ENCODE measurements at places on chromosomes 7 and 10.

- no peak for DNase-seq
Measured at GRCh38 chr7:145860809-145861208, 255.8 kb upstream of the CNTNAP2 start.

DNA sequence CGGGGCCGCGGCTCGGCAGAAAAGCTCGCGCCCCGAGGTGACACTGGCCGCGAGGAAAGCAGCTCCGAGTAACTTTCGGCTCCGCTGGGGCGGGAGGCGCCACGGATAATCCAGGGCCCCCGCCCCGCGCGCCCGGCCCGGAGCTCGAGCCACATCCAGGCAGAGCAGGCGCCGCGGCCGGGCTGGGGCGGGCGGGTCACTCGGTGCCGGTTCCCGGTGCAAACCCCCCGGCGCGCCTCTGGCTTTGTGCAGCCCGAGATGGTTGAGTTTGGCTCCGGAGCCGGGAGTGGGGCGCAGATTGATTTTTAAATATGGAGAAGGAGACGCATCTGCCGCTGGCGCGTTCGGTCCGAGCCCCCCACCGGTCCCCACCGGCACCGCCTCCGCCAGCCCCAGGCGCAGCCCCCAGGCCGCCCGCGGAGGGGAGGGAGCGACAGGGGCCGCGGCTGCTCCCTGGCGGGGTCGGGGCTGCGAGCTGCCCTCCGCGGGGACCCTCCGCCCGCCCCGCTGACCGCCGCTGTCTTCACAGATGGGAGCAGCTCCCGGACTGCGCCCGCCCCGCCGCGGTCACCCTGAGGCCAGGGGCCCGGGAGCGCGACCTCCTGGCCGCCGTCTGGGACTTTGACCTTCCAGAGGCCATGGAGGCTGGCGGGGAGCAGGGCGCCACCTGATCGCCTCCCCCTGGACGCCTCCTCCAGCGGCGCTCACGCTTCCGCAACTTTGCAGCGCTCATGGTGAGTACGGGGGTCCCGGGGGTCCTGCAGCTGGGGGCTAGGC lies 643 bp downstream of the ADGRA1 start:
- no peak for DNase-seq

DNA sequence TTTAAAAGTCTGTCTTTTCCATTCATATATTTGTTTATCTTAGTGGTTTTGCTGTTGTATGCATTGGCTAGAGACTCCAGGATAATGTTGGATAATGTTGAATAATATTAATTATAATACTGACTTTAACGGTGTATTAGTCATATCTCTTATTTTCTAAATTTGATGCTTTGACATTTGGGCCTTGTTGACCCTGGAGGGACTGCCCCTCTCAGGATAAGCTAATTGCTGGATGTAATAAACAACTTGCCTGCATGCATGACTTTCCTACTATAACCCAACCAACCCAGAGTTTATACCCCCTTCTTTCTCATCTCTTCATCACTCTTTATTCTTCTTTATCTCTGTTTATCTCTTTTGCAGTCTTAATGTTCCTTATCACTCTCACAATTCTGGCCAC lies 90.9 kb upstream of the ABI1 start:
- DNase-seq = no peak

- no peak for DNase-seq
Measured at GRCh38 chr7:46754140-46754720, 827.7 kb downstream of the TNS3 start.

DNA sequence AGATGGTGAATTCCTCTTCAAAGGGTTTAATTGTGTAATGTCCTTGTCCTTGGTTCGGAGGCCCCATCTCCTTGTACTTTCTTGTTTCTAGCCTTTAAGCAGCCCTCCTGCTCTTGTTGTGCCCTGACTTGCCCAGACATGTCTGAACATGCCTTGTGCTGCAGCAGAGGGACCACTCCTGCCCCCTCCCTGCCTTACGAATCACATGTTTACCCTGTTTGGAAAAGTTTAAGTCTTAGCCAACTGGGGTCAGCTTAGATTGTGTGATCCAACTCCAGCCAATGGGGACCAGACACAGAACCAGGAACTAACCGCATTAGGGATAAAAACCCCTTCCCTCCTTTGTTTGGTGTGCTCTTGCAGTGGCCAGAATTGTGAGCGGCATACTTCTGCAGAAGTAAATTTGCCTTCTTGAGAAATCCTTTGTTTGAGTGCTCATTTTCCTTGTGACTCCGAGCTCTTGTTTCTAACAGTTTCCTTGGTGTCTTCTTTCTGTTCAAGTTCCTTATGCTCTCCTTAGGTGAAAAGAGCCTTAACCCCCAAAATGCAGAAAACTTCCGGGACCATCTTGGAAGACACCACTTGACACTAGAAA lies 29.4 kb downstream of the CLRN3 start:
- DNase-seq = no peak

- no peak for DNase-seq
Measured at GRCh38 chr7:155593461-155594162, 47.3 kb upstream of the CNPY1 start.

DNA sequence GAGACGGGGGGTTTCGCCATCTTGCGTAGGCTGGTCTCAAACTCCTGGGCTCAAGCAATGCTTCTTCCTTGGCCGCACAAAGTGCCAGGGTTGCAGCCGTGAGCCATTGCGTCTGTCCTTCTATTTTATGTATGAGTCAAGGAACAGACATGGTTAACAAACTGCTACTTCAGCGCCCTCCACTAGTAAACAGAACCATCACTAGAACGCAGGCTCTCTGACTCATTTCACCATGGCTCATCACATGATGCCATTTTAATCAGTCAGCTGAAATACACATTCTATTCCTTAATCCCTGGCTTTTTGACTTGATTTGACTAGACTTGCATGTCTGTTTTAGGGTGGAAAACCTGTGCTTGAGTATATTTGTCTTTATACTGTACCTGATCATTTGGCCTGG lies 41.3 kb downstream of the CELF2 start:
- DNase-seq = no peak

DNA sequence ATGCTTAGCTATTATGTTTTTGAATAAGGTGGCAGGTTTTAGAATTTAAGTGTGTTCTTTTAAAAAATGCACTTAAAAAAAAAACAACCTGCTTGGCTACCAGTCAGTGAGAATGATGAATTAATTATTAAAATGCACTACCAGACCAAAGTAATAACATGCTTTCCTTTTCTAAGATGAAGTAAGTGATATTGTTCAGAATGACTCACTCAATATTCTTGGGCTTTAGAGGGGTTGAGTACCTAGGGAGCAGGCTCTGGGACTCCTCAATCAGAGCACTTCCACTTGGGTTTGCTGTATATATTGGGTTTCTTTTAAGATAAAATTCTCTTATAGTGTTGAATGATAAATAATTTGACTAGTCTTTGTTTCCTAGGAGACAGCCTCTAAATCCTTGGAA lies 8.6 kb downstream of the STAM start:
- DNase-seq = peak; percentile 41

DNA sequence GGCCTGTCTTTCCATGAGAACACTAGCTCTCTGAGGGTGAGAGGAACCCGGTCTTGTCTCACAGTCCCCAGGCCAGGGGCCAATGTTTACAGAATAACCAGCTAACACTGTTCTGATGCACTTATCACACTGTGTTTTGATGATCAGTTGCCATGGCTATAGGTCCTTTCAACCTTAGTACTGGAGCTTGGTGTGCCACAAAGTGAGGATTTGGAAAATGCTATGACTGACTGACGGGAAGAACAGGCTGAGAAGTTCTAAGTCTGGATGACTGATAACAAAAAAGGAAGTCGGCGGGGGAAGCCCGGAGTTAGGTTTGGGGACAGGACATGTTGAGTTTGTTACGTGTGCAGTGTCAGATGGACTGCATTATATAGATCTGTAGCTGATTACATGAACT lies 141.8 kb downstream of the CTTNBP2 start:
- no peak for DNase-seq

GRCh38 chr7:118264836-118265235 lies 40.3 kb downstream of the ANKRD7 start:
- no peak for DNase-seq

DNA sequence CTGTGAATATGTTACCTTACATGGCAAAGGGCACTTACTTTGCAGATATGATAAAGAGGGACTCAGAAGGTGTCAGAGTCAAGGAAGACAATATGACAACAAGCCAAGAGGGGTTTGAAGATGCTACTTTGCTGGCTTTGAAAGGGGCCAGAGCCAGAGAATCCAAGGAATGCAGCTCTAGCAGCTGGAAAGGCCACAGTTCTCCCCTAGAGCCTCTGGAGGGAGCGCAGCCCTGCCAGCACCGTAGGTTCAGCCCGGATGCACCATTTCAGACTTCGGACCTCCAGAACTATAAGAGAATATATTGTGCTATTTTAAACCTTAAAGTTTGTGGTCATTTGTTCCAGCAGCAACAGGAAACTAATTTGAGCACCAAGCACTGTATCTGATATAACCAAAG lies 32.9 kb upstream of the WDR11 start:
- no peak for DNase-seq

- no peak for DNase-seq
Measured at GRCh38 chr10:129704786-129705525, 237.9 kb downstream of the MGMT start.

DNA sequence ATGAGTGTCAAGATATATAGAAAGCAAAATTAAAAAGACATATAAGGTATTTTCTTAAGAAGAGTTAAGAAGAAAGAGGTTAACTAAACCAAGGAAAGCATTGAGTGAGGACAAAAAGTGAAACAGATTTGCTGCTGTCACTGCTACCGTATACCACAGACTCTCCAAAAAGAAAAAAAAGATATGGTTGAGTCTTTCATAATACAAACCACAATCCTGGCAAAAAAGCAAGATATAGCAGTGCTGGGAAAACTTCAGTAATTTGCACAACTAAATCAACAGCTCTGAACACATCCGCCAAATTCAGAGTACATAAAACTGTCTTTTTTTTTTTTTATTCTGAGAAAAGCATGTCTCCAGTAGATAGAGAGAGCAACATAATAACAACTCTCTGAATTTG lies 114.7 kb downstream of the ETV1 start:
- DNase-seq = no peak

DNA sequence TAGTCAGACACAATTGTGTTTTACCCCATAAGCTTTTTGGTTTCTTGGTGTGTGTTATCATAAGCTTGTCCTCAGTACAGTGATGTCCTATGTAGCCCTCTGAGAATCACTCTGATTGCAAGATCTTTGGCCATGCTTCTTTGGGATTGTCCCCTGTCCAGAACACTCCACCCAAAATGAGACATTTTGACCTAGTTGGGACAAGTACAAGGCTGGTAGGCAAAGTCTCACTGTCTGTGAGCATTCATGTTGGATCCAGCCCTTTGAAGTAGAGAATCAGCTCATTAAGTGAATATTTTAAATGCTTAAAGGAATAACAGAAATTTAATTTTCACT lies 28.9 kb upstream of the PCGF5 start:
- no peak for DNase-seq

DNA sequence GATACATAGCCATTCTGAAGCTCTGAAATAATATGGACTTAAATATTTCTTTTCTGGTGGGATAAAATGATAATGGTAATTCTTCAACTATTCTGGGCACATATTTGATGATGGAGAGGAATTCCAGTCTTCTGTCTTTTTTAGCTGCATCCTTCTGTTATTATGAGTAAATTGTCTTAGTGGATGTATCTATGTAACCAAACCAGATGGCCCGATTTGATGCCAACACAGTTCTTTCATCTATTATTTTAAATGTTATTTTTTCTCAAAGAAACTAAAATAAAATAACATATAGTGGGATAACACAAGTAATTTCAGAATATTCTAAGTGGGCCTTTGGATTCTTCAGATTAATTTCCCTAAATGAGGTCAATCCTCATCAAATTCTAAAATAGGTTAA lies 110.2 kb downstream of the TFEC start:
- no peak for DNase-seq

- DNase-seq = no peak
Measured at GRCh38 chr10:27671821-27672220, 73.8 kb downstream of the MKX start.

DNA sequence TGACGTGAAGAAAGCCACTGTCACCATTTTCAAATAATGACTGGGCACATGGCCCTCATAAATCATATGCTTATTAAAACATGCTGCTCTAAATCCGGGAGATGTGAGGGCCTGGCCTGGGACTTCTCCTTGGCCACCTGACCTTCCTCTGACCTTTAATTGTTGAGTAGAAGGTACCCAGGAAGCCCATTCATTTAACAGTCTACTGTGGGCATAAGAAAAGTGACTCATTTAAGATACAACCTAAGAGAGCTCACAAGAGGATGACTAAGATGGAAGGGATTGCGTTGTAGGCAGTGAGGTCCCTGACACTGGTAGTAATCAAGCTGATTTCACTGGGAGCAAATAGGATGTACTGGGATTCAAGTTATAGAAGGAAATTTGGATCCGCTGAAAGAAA lies 203.4 kb upstream of the GPR26 start:
- DNase-seq = no peak

- DNase-seq = no peak
Measured at GRCh38 chr7:4168041-4168440, 514.1 kb upstream of the FOXK1 start.

DNA sequence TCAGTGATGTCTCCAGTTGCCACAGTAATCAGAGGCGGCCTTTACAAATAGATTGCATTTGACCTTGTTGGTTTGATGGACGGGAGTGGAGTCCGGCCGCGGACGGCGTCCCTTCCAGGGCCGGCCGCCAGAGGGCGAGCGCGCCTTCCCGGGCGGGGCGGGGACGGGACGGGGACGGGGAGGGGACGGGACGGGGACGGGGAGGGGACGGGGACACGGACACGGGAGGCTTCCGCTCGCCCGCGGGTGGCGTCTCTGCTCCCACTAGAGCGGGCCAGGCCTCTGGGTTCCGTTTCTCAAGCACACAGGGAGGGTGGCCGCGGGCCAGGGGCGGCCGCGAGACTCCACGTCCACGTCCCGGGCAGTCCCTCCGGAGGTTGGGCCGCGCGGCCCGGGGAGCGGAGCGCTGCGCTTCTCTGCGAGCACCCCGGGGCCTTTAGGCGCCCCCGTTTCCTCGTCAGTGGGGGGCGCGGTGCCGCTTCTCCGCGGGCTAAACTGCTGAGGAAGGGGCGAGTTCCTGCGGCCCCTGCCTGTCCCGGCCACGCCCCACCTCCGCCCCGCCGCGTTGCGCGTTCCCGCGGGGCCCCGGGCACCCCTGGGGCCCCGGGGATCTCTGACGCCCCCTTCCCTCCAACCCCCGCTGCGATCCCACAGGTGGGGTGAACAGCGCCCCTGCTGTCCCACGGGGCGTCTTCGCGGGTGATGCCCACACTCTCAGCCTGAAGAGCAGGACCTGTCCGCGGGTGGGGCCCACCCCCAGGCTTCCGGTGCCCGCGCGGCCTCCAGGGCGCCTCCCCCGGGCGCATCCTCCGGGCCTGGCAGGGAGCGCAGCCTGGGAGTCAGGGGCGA lies 84.2 kb upstream of the MKI67 start:
- peak; percentile 77 for DNase-seq
